Activated CD8-positive, alpha-beta memory T cell treated with anti-CD3 and anti-CD28 coated beads, Interleukin-2, amount 50 U/mL, for 48 hours (primary cell): ENCODE measurements at places on chromosomes 12 and 14.
A peak's percentile ranks its signal among the peaks of the same experiment; 100 is the strongest.

DNA sequence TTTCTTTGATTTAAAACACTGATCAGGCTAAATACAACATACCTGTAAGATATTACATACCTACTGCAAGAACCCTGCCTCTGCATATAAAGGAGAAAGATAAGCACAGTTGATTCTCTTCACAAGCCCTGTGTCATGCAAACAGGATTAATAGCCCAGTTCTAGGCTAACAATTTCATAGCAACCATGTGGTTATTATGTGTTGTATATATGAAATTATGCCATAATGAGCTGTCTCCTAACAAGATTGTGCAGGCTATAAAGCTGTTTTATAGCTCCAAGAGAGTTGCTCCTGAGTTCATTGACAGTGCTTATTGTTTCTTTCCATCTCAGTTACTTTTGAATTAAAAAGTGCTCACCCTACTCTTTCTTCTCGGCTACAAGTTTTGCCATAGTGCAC, 609.3 kb downstream of the DIO2 start:
- no peak for DNase-seq

DNA sequence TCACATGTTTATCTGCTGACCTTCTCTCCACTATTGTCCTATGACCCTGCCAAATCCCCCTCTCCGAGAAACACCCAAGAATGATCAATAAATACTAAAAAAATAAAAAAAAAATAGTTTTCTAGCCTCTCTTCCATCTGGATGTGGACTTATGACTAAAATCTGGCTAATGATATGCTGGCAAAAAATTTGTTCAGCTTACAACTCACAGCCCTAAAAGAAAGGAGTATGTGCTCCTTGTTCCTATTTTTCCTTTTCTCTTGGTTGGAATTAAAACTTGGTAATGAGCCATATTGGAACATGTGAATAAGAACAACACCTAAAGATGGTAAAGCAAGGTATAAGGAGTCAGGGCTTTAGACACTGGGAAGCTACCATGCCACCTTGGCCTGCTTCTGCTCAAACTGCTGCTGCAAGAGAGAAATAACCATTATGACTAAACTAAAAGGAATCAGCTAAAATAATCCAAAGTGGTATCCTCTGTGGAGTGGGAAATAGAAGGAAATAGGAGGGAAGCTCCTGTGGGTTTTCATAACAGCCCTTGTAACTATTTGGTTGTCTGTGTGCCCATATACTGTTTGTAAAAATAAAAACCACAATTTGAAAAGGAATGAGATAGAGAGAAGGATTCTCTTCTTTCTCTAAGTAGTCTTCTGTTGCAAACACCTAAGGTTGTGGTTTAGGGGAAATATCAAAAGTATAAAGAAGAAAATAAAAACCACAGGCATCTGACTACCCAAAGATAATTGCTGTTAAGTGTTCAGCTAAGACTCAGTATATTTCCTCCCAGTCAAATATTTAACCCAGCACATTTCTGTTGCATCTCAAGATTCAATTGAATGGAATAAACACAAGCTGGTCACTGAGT, 53.8 kb downstream of the SDR9C7 start:
- no peak for DNase-seq

- DNase-seq = no peak
Measured at GRCh38 chr14:101077481-101078074, 174.1 kb upstream of the RTL1 start.

DNA sequence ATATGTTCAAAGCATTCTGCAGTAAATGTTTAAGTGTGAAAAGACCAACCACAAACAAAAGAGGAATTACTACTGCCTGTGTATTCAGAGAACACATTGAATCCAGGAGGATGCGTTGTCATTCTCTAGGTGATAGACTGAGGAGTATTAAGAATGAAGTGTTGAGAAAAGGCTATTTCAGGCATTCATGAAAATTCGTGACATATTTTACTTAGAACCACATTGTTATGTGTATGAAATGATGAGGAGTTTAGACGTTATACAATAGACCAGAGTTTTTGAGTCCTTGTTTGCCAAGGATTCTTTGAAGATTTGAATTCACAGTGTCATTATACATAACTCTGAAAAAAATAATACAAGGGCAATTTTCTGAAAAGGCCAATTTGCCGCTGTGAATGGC, 251.8 kb downstream of the CCDC91 start:
- DNase-seq = no peak

DNA sequence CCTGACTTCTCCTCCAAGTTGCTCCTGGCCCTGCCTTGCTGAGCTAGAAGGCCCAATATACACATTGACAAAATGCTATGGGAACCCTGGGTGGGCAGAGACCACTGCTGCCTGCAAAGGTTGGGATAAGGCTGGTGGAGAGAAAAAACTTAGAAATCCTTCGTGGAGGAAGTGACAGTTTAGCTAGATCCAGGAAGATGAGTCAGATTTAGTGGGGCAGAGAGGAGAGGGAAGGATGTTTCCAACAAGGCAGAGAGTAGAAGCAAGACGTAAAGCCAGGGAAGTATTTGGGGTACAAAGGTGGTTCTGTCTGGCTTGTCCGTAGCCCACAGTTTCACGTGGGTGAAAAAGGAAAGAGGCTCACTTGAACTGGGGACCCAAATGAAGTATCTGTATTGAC, 69.0 kb upstream of the CLMN start:
- DNase-seq = no peak

DNA sequence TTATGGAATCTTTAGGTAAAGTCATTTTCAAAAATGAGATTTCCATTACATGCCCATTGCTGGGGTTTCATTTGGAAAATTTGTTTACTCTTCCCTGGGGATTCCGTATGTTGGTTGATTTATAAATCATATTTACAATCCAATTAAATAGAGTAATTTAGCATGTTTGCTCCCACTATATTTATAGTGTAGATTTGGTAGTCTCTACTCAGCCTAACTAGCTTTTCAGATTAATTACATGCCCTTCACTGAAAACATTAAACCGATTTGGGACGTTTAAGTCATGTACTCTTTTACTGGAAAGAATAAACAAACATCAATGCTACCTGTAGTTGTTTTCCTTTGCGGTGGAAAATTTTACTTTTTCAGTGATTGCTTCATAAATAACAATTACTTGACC, 10.4 kb downstream of the PAX9 start:
- DNase-seq = no peak

GRCh38 chr14:60657456-60658210, 8.4 kb upstream of the SIX1 start:
- DNase-seq = peak; percentile 57

GRCh38 chr14:104230119-104230815, 91.9 kb downstream of the KIF26A start:
- no peak for DNase-seq

DNA sequence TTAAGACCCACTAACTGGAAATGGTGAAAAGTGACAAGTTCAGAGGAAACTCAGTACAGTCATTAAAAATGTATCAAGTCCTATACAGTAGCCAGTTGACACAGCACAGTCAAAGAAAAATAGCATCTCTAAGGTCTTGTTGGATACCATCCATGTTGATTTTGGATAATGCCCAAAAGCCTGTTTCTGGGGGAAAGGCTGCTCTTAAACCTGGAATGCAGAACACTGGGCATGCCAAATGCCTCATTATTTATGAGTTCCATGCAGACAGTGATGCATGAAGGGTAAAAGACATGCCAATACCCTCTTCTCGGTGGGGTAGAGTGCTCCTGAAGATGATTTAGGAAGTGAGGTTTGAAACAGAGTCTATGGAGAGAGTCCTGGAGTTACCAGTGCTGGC, 29.6 kb downstream of the KCNK13 start:
- no peak for DNase-seq

DNA sequence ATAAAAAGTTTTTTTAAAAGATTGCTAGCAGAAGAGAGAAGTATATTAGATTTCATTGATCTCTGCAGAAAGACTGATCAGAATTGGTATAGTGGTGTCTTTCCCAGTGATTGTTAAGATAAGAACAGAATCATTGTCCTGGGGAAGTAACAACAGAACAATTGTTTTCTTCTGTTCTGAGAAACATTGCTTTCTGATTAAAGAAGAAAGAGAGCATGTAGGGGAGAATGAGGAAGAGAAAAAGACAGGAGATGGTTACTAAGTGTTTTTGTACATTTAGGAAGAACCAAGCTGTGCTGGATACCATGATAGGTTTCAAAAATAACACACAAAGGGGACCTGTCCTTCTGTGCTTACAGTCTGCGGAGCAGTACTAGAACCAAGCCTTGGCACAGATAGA, 5.0 kb downstream of the USP30 start:
- no peak for DNase-seq

GRCh38 chr14:20732979-20733635, 12.6 kb upstream of the EDDM3A start:
- DNase-seq = no peak

DNA sequence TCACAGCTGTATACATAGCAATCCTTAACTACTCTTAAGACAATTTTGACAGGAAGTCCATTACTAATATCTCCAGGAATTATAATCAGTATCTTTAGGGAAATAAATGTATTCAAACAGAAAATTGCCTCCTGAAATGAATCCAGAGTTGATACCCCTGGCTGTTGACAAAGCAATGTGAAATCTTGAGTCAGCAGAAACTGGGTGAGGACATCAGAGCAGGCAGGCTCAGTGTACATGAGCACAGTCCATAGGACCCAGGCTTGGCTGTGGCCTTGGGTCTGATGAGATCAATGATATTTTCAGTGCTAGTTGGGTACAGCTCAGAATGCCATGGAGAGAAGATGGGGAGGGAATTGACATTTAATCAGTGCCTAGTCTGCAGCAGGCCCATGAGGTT, 151.3 kb downstream of the SLC15A4 start:
- DNase-seq = no peak

DNA sequence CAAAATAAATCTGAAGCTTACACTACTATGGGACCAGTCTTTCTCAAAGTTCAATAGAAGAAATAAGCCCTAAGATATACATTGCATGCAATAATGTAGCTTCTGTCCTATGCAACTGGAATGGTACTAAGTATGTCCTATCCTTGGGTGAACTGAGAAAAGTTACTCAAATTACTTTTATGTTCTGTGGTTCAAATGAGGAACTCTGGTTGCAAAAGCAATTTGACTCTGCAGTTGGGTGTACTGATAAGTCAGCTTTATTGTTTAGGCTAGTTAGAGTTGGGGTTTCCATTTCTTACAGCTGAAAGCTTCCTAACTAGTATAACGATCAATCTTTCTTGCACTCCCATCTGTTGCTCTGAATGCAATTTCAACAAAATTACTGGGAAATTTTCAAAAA, 29.2 kb downstream of the GPR135 start:
- no peak for DNase-seq

DNA sequence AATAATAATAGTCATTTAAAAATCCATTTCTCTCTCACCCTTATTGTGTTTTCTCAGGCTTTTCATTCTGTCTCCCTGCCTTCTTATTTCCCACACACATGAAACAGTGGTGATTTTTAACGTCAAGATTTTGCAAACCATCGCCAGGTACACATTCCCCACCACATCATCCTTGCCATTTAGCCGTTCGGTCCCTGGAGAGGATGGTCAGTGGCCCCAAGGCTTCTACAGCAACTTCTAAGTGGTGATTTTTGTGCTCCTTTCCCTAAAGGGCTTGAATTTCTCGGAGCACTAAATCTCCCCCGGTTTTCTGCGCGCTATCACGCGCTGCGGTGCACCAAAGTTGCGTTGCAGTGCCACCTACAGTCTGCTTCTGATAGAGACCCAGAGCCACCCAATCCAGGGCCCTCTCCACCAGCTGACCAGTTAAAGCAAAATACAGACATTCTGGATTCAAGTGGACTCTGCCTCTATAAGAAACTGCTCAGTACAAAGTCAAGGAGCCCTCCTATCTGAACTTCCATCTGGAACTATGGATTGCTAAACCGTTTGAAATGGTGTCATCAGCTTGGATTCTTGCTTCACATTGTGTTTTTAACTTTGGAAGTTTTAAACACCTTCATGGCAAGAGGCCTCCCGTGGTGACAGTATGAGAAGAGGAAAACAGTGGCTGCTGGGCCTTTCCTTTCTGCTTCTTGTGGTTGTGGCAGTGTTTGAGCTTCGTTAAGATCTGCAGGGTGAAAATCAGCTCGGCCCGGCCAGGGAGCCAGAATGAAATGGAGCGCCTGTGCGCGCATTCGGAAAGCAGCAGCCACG, 234.0 kb downstream of the SPTSSA start:
- DNase-seq = peak; percentile 78

DNA sequence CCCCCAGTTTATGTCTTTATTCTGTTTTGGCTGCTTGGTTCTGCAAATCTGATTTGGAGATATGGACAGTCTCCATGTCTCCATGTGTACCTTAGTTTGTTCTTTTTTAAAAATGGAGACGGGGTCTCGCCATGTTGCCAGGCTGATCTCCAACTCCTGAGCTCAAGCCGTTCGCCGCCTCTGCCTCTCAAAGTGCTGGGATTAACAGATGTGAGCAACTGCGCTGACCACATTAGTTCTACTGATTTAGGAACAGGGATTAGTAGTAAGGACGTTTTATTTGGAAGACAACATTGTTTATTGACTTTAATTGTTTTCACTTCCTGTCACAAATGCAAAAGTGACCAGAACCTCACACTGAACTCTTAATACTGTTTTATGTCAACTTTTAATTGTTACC, 14.7 kb downstream of the AEBP2 start:
- DNase-seq = no peak

- no peak for DNase-seq
Measured at GRCh38 chr14:68397371-68397811, 395.5 kb downstream of the ZFP36L1 start.

GRCh38 chr14:72539661-72540315, 354.1 kb downstream of the DPF3 start:
- DNase-seq = no peak

DNA sequence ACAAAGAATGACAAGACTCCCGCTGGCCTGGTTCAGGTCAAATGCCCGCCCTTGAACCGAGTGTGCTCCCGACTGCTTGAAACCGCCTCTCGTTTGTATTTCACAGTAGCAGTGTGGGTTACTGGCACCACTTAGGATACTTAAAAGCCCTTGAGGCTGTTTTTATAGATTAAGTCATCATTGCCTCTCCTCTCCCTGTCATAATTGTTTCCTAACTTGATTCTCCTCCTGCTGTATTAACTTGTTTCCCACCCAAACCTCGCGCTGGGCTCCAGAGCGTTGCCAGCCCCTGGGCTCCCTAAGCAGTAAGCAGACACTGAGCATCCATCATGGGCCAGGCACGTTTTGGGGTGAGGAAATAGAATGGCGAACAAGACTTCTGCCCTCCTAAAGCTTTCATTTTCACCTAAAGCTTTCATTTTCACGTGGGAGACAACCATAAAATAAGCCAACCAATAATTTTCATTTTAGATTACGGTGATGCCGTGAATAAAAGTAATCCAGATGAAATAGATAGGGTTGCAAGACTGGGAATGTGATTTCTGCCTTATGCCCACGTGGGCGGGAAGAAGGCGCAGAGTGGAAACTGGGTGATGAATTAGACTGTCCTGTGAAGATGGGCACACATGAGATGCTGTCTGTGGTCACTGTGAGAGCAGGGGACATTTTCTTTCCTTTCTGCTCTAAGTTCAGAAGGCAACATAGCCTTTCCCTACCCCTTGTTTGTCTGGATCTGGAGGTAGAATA, 97.5 kb downstream of the PPP2R5C start:
- DNase-seq = peak; percentile 52
